ENCODE measurements at places on chromosomes 13 and 19.

GRCh38 chr19:40469011-40469410 is 2.2 kb downstream of the SPTBN4 start:
- DNase-seq = peak; percentile 37

DNA sequence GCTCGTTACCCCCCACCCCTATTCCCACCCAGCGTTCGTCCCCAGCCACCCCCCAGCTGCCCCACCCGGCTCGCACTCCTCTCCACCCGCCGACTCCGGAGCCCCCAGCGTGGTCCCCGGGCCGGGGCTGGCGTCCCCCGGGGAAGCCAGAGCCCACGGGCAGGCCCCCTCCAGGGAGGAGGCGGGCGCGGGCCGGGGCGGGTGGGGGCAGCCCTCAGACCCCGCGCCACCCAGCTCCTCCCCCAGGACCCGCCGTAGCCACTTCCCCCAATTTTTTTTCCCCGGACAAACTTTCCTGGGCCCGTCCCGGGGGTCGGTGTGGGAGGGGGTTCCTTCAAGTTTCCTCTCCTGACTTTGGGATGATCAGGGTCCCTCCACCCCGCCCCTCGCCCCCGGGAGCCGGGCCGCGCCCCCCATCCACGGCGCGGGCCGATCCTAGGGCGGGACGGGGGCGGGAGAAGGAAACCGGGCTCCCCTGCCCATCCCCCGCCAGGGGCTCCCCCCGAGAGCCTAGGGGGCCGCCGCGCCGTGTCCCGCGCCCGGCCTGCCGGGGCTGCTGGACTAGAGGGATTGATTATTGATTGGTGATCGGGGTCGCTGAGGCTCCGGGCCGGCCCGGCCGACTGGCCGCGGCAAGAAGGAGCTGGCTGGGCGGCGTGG is 927 bp upstream of the TSHZ3 start:
- DNase-seq = no peak

DNA sequence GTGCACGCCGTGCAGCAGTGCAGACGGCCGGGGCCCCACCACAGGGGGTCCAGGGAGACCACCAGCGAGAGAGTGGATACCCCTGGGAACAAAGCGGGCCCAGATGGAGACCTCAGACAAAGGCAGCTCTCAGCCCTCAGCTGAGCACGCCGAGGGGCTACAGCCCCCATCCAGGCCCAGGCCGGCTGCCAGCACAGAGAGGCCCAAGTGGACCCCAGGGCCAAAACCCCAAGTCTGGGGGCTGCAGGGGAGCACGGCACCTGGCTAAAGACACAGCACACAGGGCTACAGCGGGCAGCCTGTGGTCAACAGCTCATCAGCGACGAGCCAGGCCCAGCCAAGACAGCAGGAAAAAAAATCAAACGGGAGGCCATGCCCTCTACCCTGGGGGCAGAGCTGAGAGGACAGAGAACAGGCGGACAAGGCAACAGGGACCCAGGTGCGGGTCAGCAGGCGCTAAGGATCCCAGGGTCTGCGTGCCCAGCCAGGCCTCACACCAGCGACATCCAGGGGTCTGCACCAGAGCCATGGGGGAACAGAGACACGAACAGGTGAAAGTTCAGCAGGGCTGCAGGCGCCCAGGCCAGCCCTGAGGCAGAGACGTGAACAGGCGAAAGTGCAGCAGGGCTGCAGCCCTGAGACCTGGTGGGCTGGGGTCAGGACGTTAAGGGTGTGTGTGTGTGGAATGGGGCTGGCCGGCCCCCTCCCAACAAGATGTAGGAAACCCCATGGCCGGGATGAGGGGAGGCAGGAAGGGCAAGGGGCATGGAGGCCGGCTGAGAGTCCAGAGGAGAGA is 34.3 kb downstream of the RASA3 start:
- no peak for DNase-seq

- no peak for DNase-seq
These were observed 2.4 kb downstream of the DHX34 start for GRCh38 chr19:47351548-47351947.

DNA sequence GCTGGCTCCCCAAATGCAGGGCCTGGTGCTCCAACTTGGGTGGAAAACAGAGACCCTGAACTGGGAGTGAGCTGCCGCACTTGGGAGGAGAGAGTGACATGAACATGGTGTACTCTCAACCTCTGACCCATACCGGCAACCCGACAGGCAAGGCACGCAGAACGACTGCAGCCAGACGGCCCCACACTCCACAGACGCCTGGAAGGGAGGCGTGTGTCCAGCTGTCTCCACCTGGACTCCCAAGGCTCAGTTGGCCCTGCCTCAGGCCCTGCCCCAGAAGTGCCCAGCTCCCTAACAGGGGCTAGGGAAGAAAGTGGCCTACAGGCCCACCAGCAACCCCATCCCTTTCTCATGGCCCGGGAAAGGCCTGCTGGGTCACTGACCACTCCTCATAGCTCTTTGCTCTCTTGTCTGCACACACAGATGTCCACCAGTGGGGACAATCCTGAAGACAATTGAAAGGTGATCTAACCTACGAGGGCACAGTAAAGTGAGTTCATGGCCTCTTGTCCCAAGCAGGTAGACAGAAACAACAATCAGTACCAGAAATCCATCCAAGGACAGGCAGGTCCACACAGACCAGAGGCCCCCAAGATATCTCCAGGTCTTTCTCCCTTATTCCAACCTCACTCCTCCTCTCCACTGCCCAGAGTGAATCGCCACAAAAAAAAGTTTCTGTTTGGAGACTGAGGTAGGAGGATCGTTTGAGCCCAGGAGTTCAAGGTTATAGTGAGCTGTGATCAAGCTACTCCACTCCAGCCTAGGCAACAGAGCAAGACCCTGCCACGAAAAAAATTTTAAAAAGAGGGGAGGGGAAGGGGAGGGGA is 28.2 kb downstream of the ELL start:
- DNase-seq = no peak

Data from AML-193 (cell line).